T-helper 1 cell treated with Interleukin-12 subunit alpha and Interleukin-12 subunit beta and Interleukin-4 antibody, amounts not matched to agents 30 ng/mL and 1 ng/mL, for 36 hours (primary cell): ENCODE measurements at places on chromosomes 7 and 10. TPM values are rescaled to one million over a fixed set of nuclear protein-coding genes. Genes with fewer than 3 reads are reported as not detected.

The SUFU gene
- 12.9 and 13.3 TPM in 2 replicates for total RNA-seq

The NRAP gene
- not detected in 2 replicates for total RNA-seq

The ADIRF gene
- not detected in 2 replicates for total RNA-seq

The GIMAP8 gene
- total RNA-seq, result 54.3 and 54.5 TPM in 2 replicates

The IKZF1 gene
- 530 and 537 TPM in 2 replicates for total RNA-seq
